Stimulated activated CD4-positive, alpha-beta T cell treated with anti-CD3 and anti-CD28 coated beads, Interleukin-1b, Interleukin-23, amount 100 ng/mL, for 1 hour (primary cell): ENCODE measurements at places on chromosomes 7 and 10.

GRCh38 chr7:128431221-128431620 lies 21.4 kb upstream of the IMPDH1 start:
- DNase-seq: no peak

- no peak for DNase-seq
Measured at GRCh38 chr10:6174201-6174874, 28.4 kb upstream of the PFKFB3 start.

DNA sequence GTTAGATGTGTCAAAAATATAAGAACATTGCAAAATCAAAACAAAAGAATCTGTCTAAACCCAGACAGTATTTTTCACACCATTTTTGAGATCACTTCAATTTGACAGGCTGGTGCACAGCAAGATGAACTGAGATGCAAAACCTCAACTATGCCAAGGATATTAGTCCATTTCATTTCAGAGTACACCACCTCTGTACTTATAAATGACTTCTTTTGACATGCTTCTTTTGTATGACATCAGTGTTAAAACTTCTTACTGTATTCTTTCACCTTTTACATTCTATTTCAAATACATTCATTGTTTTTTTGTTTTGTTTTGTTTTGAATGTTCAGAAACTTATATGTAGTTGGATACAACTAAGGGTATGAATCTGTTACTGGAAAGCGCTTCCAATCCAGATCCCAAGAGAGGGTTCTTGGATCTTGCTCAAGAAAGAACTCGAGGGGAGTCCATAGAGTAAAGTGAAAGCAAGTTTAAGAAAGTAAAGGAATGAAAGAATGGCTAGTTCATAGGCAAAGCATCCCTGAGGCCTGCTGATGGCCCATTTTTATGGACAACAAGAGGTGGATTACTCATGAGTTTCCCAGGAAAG lies 23.5 kb upstream of the GPR141 start:
- no peak for DNase-seq

DNA sequence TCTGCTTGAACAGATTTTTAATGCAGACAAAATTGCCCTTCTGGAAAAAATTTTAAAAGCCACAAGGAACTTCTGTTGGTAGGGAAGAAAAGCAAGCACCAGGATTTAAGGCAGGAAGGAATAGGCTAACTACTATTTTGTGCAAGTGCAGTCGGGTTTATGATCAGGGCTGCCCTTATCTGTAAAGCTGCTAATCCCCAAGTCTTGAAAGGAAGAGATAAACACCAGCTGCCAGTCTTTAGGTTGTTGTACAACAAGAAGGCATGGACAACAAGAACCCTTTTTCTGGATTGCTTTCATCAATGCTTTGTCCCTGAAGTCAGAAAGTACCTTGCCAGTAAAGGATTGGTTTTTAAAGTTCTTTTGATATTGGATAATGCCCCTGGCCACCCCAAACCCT lies 40.7 kb downstream of the RALA start:
- no peak for DNase-seq

DNA sequence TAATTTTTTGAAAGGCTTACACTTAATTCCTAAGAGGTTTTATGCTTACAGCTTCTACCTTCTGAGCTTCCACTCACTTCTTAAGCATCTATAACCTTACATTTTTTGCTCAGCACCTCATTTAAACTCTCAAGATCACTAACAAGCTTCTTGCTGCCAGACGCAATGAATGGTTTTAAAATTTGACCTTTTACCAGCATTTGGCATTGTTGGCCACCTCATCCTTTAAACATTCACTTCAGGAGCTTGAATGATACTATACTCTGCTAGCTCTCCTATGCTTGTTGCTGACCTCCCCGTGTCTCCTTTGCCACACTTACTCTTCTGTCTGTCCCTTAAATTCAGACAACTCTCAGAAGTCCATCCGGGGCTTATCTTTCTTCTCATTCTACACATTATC lies 37.7 kb upstream of the ODAD2 start:
- DNase-seq: no peak

- no peak for DNase-seq
Measured at GRCh38 chr10:113099431-113100183, 149.6 kb downstream of the TCF7L2 start.

DNA sequence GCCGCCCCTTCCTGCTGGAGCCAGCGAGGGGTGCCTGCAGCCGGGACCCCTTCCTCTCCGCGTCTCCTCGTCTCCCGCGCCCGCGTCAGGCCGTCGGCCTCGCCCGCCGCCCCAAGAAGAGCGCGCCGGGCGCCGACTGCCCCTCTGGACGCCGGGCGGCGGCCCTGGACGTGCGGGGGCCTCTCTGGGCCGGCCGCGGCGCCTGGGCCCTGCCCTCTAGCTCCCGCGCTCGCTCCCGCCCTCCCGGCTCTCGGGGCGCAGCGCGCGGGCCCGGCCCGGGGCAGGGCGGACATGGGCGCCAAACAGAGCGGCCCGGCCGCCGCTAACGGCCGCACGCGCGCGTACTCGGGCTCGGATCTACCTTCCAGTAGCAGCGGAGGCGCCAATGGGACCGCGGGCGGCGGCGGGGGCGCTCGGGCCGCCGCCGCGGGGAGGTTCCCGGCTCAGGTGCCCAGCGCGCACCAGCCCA lies 704 bp downstream of the ZNRF2 start:
- DNase-seq: no peak

DNA sequence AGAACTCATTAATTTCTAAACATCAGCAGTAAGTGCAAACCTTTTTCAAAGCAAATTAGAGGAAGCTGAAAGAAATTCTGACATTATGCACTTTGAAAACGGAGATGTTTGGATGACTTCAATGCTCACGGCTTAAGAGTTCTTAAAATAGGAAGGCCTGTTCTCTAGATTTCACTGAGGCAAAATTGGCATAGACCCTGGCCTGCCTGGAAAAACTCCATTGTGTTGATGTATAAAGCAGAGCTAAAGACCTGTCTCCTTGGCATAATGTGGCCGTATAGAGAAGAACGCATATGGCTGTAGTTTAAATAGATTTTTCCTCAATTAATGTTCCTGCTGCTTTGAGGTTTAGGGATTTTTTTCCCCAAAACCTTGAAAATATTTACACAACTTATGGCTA lies 24.5 kb upstream of the AGMO start:
- no peak for DNase-seq

DNA sequence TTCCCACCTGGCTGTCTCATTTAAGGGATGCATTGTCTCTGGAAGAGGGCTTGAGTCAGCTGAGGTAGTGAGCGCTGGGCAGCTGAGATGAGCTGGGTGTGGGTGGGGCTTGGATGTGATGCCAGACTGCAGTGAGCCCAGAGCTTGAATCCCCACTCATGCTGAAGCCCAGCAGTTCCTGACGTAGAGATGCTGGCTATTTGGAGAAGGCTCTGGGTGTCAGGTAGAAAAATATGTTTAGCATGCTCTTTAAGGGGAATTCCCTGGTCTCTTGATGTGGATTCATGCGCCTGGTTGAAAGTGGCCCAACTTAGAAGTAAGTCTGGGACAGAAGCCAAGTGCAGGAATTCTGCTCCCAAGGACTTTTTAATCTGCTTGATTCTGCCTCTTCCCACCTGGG lies 241.5 kb upstream of the IGFBP3 start:
- no peak for DNase-seq

DNA sequence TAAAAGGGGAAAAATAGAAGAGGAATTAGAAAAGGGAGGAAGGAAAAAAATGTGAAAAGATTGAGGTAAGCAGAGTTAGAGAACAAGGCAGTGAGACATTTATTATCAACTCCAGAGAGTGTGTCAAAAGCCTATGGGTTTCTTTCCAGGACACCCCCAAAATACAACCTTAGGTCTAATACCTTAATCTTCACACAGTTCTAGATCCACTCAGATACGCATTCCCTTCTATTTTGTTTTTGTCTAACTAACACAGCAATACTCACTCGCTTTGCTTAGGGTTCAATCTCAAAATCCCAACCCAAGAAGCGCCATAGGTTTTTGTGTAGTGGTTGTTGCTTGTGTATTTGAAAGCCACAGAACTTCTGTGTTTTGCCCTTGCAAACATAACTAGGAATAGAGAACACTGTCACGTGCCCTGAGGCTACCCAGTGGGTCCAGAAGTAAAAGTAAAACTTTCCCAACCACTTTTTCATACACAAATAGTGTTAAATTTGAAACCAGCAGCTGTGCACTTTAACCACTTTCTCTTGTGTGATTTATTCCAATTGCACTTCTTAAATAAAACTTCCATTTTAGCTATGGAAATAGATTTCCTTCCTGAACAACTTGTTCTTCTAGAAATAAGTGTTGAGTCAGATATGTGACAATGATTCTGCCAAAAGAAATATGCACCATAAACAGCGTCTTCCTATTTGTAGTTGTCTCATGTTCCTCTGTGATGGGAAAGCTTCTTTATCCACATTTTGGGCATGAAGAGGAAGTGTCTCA lies 414.7 kb upstream of the GHITM start:
- no peak for DNase-seq

DNA sequence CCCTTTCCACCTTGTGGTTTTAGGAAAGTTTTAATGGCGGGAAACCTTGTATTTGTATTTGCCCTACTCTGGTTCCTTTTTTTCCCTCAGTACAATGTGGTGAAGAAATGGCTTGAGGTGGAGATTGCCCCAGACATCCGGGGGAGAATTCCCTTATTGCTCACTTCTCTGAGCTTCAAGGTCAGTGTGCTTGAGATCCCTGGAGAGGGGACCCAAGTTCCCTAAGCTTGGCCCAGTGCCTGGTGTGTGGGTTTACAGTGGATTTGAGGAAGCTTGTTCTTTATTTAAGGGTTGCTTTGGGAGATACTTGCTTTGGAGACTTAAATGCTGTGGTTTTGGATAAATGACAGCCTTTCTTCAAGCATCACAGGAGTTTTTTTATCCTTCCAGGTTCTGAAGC lies 18.3 kb downstream of the CALHM2 start:
- no peak for DNase-seq

DNA sequence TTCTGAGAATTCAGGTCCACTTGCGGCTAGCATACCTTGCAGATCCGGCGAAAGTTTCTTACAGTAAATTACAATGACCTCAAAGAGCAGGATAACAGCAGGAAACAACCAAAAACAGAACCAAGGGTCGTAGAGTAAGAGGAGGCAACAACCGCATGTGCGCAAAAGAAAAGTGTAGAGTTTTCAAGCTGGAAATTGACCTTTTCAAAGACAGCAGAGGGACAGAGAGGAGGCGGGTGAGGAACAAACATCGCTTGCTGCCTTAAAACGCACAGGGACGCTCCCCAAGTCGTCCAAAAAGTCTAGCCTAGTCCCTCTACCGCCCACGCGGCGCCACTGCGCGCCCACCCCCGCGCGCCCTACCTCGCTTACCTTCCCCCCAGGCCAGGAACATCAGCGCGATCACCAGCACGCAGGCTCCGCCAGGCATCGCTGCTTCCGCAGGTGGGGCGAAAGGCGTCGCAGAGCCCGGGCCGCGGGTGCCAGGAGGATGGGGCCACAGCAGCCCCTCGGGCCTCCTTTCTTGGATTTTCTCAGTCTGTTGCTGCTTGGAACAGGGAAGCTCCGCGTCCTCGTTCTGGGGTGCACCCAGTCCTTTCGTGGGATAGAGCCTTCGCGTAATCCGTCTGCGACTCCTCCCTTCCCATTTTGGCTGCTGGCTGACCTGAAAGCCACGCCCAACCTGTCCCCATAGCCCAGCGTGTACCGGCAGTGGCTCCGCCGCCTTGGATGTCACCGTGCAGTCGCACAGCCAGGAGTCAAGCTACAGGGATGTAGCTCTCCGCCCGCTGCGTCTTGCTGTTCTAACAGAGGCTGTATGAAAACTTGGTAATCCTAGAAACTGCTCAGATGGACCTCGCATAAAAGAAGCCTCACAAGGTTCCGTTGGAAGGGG lies at the start of gene VWDE:
Gene VWDE (minus strand): TSS at position 579 of the 895 bp plus-strand sequence. CDS start 149 bp downstream, at position 430.
- no peak for DNase-seq

- no peak for DNase-seq
Measured at GRCh38 chr7:128872394-128872824, 9.8 kb downstream of the ATP6V1F start.

GRCh38 chr10:15877836-15878576 lies 17.7 kb upstream of the MINDY3 start:
- no peak for DNase-seq

- no peak for DNase-seq
Measured at GRCh38 chr7:33054261-33054964, 8.2 kb downstream of the NT5C3A start.

GRCh38 chr10:129772468-129773358 lies 191.4 kb downstream of the EBF3 start:
- DNase-seq: no peak

DNA sequence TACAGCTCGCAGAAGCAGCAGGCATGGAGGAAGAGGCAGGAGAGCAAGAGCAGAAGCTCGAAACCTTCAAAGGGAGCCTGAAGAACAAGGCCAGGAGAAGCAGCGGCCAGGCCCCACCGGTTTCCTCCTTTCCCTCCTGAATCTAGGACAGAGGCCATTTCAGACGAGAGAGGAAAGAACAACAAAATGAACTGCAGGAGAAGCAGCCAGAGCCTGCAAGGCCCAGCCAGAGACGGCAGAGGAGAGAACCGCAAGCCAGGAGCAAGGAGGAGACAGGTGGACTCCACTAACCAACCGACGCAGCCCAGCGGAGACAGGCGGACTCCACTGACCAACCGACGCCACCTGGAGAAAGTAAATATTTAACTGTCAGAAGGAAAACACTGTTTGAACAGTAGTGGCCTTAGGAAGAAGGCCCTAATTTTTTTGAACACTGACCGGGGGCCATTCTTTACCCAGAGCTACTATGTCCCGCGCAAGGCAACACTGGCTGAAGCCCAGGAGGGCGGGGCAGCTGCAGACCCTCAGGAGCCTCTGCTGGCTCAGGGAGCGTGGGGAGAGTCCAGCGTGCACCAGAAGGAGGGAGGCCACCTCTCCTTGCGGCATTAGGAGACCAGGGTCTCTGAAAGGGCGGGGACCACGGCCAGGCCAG lies 559.2 kb downstream of the PTPRN2 start:
- DNase-seq: no peak

- no peak for DNase-seq
Measured at GRCh38 chr10:84537447-84537931, 209.1 kb downstream of the CCSER2 start.

DNA sequence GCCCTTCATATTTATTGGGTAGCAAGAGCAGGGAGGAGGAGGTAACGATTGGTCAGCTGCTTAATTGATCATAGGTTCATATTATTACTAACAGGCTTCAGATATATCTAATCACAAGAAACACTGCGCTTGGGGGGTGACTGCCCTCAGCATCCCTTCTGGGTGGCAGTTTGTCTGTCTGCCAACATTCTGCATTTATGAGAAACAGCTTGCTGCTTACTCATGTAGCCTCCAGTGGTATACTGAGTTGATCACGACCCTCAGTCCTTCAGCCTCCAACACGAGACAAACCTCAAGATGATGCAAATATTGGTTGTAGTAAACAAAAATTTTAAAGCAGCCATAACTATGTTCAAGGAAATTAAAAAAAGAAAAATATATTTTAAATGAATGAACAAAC lies 657.8 kb upstream of the PHF14 start:
- DNase-seq: no peak
